ENCODE measurements at places on chromosomes 2 and 18. TPM values are rescaled to one million over a fixed set of nuclear protein-coding genes. Genes with fewer than 3 reads are reported as not detected.

Gene WDSUB1
- polyA plus RNA-seq = 13.8 TPM

Gene VPS54
- polyA plus RNA-seq = 12.6 TPM

Gene GNAL
- polyA plus RNA-seq = 1.3 TPM

Gene INSIG2
- 5.6 TPM for polyA plus RNA-seq

Gene KATNAL2
- 6.1 TPM for polyA plus RNA-seq

Gene ARHGAP15
- polyA plus RNA-seq = 2.0 TPM

Gene TXNDC9
- polyA plus RNA-seq = 23.7 TPM

Gene KDM3A
- 17.1 TPM for polyA plus RNA-seq

Gene LCT
- polyA plus RNA-seq = not detected

Gene OSBPL1A
- 26.5 TPM for polyA plus RNA-seq

Gene PRKAG3
- 0.03 TPM for polyA plus RNA-seq

Gene TUBB8B
- not detected for polyA plus RNA-seq

Gene SP100
- 20.3 TPM for polyA plus RNA-seq

Gene STRN
- 12.2 TPM for polyA plus RNA-seq

Gene INHBB
- polyA plus RNA-seq = 5.9 TPM

Gene SSB
- 44.3 TPM for polyA plus RNA-seq

Gene ACYP2
- 56.5 TPM for polyA plus RNA-seq

Gene NYAP2
- not detected for polyA plus RNA-seq

Gene CYS1
- polyA plus RNA-seq = 0.38 TPM

Gene ERFE
- not detected for polyA plus RNA-seq

Gene DLX1
- 0.10 TPM for polyA plus RNA-seq

Gene HOXD13
- not detected for polyA plus RNA-seq

Gene MYOM1
- 94.4 TPM for polyA plus RNA-seq

Gene MAB21L4
- 0.06 TPM for polyA plus RNA-seq

Gene TWIST2
- polyA plus RNA-seq = 2.7 TPM

Gene CYP26B1
- polyA plus RNA-seq = 0.88 TPM

Gene NOL4
- polyA plus RNA-seq = 0.03 TPM

Gene REEP1
- polyA plus RNA-seq = 20.9 TPM

Gene MROH2A
- not detected for polyA plus RNA-seq

Gene ABCG8
- 0.15 TPM for polyA plus RNA-seq

Gene PTPRN
- 0.09 TPM for polyA plus RNA-seq

Measured in heart right ventricle (tissue), 16 donors.